Fibroblast of lung (primary cell): ENCODE measurements at places on chromosomes 4 and X. TPM values are rescaled to one million over a fixed set of nuclear protein-coding genes. Genes with fewer than 3 reads are reported as not detected.
A peak's percentile ranks its signal among the peaks of the same experiment; 100 is the strongest.

The LGI2 gene
- total RNA-seq = under 0.01 TPM in 2 replicates

The FGG gene
- not detected in 2 replicates for total RNA-seq

The RPL39 gene
- total RNA-seq = 2,034 and 3,576 TPM in 2 replicates

The PPP4R3C gene
- total RNA-seq = not detected in 2 replicates

The ARHGEF6 gene
- total RNA-seq = 20.5 and 30.1 TPM in 2 replicates

The CLCN4 gene
- 2.1 and 4.0 TPM in 2 replicates for total RNA-seq

The ACE2 gene
- not detected in 2 replicates for total RNA-seq

The EFHC2 gene
- 0.77 and 2.6 TPM in 2 replicates for total RNA-seq

The AFM gene
- not detected in 2 replicates for total RNA-seq

DNA sequence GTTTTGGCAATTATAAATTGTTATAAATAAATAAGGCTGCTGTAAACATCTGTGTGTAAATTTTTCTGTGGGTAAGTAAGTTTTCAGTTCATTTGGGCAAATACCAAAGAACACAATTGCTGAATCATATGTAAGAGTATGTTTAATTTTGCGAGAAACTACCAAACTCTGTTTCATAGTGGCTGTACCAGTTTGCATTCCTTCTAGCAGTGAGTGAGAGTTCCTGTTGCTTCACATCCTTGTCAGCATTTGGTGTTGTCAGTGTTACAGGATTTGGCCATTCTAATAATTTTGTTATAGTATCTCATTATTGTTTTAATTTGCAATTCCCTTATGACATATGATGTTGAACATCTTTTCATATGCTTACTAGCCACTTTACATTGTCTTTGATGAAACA, 48.4 kb downstream of the ARFIP1 start:
- no peak overlapping the region for H3K4me3 ChIP-seq
- H3K36me3 ChIP-seq = no peaks in the 10 kb centered on the region
- H3K4me1 ChIP-seq = no peaks in the 10 kb centered on the region
- no peak for DNase-seq
- H3K27ac ChIP-seq = no peak overlapping the region

DNA sequence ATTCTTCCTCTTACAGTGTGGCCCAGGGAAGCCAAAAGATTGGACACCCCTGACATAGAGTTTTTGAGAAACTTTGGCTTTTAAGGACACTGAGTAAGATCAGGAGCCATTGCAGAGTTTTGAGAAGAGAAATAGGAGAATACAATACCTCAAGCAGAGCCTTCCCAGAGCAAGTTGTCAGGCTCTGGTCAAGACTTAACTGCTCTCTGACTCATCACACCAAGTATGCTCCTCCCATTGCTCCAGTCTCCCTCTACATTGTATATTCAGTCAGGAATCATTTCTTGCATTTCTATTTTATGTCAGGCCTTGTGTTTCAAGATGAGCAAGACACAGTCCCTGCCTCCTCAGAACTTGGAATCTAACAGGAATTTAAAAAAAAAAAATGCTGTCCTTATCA, 176.4 kb upstream of the FMR1 start:
- DNase-seq = no peak
- no peak overlapping the region for H3K27ac ChIP-seq
- no peaks in the 10 kb centered on the region for H3K27me3 ChIP-seq
- H3K4me3 ChIP-seq = no peak overlapping the region
- H3K36me3 ChIP-seq = no peaks in the 10 kb centered on the region

DNA sequence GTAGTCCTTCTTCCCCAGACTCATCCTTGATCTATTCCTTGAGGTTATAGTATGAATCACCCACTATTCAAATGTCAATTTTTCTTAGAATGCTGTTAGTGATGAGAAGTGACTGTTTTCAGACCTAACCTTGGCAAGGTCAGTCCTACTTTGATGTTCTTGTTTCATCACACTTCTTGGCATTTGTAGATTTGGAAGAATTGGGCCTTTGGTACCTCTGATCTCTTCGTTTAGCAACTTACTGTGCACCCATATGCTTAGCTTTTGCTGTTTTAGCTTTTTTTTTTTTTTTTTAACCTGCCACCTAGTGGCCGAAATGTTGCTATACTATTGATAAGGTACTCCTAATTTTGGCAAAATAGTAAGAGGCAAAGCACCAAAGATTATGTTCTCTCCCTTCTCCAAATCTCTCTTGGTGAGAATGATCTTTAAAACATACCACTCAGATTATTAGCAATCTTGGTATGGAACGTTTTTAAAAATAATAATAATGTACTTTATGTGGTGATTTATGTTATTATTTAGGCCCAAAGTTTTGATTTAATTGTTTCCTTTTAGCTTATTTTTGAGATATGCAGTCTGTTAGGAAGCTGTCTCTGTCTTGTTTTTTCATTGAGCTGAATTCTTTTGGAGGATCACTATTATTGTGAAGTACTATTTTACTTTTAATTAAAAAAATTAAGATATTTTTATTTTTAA, 16.6 kb downstream of the DCK start:
- H3K27ac ChIP-seq = no peak overlapping the region
- no peak overlapping the region for H3K4me3 ChIP-seq
- H3K27me3 ChIP-seq = no peaks in the 10 kb centered on the region
- peak; percentile 43 for DNase-seq
- H3K4me1 ChIP-seq = peaks cover 7% of the 10 kb centered on the region
- H3K36me3 ChIP-seq = no peaks in the 10 kb centered on the region

GRCh38 chrX:149074398-149074797, 430.7 kb downstream of the IDS start:
- H3K36me3 ChIP-seq = no peaks in the 10 kb centered on the region
- H3K27ac ChIP-seq = no peak overlapping the region
- no peak overlapping the region for H3K4me3 ChIP-seq

DNA sequence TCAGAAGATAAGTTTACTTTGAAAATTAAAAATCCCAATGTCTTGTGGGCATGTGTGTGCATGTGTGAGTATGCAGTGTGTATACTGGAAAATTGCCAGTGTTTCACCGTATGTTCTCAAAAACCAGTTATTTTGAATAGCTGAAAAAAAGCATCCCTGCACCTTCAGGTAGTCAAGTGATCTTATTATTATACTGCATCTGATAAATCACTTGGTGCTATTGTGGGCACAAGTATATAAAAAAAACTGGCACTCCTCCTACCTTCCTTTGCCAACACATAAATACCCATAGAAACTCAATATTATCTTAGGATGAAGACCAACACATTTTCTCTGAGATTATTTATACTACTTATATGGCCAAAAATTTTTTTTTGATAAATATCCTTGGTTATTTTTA, 91.5 kb upstream of the MAP9 start:
- no peak for DNase-seq
- H3K27me3 ChIP-seq = no peaks in the 10 kb centered on the region
- H3K4me1 ChIP-seq = no peaks in the 10 kb centered on the region
- H3K4me3 ChIP-seq = no peak overlapping the region
- no peak overlapping the region for H3K27ac ChIP-seq

DNA sequence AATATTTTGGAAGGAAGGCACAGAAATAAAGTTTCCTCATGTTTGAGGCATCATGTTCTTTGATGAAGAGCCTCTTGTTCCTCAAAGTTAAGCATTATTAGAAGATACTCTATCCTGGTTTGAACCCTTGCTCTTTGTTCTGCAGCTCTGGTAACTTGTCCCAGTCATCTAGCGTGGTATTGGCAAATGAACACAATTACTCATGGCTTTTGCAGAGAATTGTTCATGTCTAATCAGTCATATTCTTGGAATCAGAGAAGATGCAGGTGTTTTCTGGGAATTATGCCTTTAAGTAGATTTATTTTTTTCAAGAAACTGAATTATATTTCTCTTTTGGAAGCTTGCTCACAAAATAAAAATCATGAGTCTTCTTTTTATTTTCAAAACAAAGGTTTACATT, 52.9 kb upstream of the HPGDS start:
- no peaks in the 10 kb centered on the region for H3K27me3 ChIP-seq
- no peak for DNase-seq
- H3K36me3 ChIP-seq = no peaks in the 10 kb centered on the region
- H3K27ac ChIP-seq = no peak overlapping the region
- no peak overlapping the region for H3K4me3 ChIP-seq
- no peaks in the 10 kb centered on the region for H3K4me1 ChIP-seq

GRCh38 chr4:139684351-139684750, 18.7 kb downstream of the MGST2 start:
- DNase-seq = peak; percentile 10
- H3K4me1 ChIP-seq = peaks cover 2% of the 10 kb centered on the region
- no peak overlapping the region for H3K27ac ChIP-seq
- H3K4me3 ChIP-seq = no peak overlapping the region

- H3K27ac ChIP-seq = no peak overlapping the region
- H3K4me1 ChIP-seq = no peaks in the 10 kb centered on the region
- no peak overlapping the region for H3K4me3 ChIP-seq
- H3K27me3 ChIP-seq = no peaks in the 10 kb centered on the region
- no peak for DNase-seq
These were observed 118.4 kb upstream of the MED14 start for GRCh38 chrX:40853816-40854123.

DNA sequence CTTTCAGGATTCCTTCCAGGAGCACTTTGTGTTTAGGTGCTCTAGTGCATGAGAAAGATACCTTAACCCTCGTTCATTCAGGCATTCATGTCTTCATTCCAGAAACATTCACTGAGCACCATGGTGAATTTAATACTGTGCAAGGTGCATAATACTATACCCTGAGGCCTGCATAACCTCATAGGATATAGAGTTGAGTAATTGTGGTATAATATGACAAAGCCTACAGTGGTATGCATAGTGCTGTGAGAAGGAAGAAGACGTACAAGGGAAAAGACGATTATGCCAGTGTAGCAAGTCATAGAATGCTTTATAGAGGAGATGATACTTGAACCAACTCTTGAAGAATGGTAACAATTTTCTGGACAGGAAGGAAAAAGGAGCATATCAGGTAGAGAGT, 34.3 kb downstream of the MTM1 start:
- H3K36me3 ChIP-seq = no peaks in the 10 kb centered on the region
- no peak overlapping the region for H3K27ac ChIP-seq
- DNase-seq = no peak

DNA sequence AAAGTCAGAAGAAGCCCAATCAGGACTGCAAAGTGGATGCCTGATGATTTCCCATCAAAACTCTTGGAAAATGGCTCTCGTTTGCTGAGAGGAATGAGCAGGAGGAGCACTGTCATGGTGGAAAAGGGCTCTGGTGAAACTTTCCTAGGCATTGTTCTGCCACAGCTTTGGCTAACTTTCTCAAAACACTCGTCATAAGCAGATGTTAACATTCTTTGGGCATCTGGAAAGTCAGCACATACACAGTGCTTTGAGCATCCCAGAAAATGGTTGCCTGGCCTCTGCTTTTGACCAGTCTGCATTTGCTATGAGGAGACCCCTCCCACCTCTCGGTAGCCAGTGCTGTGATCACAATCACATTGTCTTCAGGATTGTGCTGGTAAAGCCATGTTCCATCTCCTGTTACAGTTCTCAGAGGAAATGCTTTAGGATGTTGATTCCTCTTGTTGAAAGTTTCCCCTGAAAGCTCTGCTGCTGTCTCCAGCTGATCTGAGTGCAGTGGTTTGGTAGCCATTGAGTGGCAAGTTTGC, 25.2 kb upstream of the TBC1D14 start:
- H3K27me3 ChIP-seq = no peaks in the 10 kb centered on the region
- H3K27ac ChIP-seq = no peak overlapping the region
- no peak for DNase-seq
- peaks cover 11% of the 10 kb centered on the region for H3K4me1 ChIP-seq
- peaks cover 6% of the 10 kb centered on the region for H3K36me3 ChIP-seq

GRCh38 chrX:106874075-106874474, 29.1 kb downstream of the RIPPLY1 start:
- no peak overlapping the region for H3K27ac ChIP-seq
- H3K4me1 ChIP-seq = no peaks in the 10 kb centered on the region
- DNase-seq = peak; percentile 44

GRCh38 chr4:77785669-77786068, 33.5 kb downstream of the CNOT6L start:
- no peaks in the 10 kb centered on the region for H3K4me1 ChIP-seq
- H3K27me3 ChIP-seq = no peaks in the 10 kb centered on the region
- H3K36me3 ChIP-seq = no peaks in the 10 kb centered on the region

DNA sequence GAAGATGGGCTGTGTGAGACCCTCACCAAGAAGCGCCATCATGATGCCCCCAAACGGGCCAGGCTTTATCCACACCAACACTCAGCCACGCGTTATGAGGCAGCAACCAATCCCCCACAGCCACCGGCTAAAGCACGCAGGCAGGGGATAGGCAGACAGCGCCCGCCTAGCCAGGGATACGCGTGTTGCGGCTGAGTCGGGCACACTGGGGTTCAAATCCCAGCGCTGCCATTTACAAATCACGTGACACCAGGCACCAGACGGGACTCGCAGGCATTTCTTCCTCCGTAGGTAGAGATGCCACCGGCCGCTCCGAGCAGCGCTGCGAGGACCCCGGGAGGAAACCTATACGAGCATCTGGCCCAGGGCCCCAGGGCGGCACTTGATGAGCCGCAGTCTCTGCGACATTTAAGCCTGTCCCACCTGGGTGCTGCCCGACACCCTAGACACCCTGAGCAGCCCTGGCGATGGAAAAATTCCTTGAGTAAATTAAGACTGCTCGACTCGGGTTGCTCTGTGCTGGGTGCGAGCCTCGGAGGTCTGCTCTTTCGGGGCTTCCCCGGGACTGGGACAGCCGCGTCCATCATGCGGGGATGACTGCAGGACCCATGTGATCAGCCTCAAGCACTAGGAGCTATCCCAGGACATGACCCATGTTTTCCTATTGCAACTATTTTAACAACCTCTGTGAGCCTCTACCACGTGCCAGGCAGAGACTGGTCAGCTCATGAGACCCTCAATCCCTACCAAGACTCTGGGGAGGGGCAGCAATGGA, 6.3 kb downstream of the ABLIM2 start:
- no peak for DNase-seq
- peaks cover 3% of the 10 kb centered on the region for H3K27me3 ChIP-seq
- peaks cover 5% of the 10 kb centered on the region for H3K4me1 ChIP-seq

DNA sequence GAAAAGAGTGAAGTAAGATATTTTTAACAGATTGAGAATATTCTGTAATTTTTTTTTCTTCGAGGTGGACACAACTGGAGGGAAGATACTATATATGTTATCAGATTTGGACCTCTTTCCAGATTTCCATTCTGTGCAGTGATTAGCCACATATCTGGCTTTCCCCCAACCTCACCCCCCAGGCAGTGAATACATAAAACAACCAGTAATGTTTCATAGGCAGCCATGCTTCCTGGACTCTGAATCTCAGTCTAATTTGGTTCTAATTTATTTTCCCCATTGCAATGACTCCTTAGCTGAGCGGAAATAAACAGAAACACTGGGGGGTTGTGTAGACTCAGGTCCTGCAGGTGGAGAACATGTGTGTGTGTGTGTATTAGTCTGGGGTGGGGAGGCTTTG, 226.5 kb downstream of the FBXW7 start:
- no peaks in the 10 kb centered on the region for H3K27me3 ChIP-seq
- no peak overlapping the region for H3K27ac ChIP-seq
- H3K4me3 ChIP-seq = no peak overlapping the region
- H3K36me3 ChIP-seq = no peaks in the 10 kb centered on the region

DNA sequence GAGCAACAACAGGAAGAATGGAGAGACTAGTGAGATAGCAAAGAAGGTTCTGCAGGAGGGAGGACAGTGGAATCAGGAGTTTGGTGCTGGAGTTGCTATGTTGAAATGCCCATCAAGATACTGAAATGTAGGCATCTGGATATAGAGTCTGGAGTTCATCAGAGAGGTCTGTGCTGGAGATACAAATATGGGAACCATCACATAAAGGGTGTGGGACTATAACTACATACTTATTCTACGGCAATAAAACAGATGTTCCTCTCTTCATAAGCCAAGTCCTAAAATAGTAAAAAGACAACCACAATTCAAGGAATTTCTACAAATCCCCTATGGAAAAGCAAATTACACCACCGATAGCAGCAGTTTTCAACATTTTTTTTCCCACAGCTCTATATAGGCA, 1.6 kb downstream of the MED14 start:
- no peaks in the 10 kb centered on the region for H3K27me3 ChIP-seq
- H3K4me1 ChIP-seq = no peaks in the 10 kb centered on the region
- H3K27ac ChIP-seq = no peak overlapping the region
- peak; percentile 2 for DNase-seq
- peak overlapping the region; percentile 89 for H3K4me3 ChIP-seq
- no peaks in the 10 kb centered on the region for H3K36me3 ChIP-seq
